Stimulated activated naive CD8-positive, alpha-beta T cell treated with anti-CD3 and anti-CD28 coated beads, Interleukin-15, Interleukin-2, amounts not matched to agents 100 U/mL and 50 U/mL, for 24 hours (primary cell): ENCODE measurements at places on chromosomes 1 and 21.

- DNase-seq, result no peak
Measured at GRCh38 chr1:24514946-24515345, 12.3 kb downstream of the RCAN3 start.

DNA sequence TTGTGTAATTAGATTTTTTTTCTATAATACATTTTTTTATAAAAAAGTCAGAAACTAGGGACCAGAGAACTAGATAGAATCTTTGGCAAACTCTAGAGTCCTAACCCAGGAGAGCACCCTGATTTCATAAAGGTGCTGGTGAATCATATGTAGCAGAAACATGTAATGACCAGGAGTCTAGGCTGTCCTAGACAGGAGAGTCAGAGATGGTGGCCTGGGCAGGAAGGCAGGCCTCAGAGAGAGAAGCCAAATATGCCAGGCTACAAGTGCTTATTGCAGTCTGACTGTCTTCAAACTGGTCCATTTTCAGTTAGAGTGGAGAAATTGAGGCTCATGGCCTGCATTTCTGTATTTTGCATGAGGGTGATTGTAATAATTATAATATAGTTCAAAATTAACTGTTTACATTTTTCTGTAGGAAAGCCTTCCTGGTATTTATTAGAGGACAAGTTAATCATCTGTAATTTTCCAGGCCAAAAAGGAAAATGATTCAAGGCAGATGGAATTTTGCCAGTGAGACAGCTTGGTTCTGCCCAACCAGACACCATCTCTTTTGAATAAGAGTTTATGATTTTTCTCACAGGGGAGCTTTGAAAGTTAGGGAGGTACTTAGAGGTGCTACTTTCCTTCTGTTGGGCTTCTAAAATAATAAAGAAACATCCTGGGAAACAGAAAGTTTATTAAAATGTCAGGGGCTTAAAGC lies 129.8 kb downstream of the S1PR1 start:
- DNase-seq, result no peak

GRCh38 chr21:24023936-24024335 lies 1583.3 kb downstream of the MRPL39 start:
- DNase-seq, result no peak

DNA sequence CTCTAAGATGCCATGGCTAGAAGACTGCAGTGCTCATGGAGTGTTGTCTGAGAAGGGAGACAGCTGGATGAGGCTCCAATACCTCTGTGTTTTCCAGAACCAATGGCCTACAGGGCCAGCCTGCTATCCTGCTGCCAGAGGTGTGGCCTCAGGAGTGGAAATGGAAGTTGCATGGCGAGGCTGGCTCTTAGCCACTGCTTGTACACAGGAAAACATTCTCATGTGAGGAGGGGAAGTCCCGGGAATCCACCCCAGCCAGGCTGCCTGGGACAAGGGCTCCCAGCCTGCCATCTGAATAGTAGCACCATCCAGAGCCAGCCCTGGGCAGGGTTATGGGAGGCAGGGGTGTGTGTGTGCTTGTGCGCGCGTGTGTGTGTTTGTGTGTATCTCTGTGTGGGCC lies 56.5 kb downstream of the SDC3 start:
- DNase-seq, result no peak

DNA sequence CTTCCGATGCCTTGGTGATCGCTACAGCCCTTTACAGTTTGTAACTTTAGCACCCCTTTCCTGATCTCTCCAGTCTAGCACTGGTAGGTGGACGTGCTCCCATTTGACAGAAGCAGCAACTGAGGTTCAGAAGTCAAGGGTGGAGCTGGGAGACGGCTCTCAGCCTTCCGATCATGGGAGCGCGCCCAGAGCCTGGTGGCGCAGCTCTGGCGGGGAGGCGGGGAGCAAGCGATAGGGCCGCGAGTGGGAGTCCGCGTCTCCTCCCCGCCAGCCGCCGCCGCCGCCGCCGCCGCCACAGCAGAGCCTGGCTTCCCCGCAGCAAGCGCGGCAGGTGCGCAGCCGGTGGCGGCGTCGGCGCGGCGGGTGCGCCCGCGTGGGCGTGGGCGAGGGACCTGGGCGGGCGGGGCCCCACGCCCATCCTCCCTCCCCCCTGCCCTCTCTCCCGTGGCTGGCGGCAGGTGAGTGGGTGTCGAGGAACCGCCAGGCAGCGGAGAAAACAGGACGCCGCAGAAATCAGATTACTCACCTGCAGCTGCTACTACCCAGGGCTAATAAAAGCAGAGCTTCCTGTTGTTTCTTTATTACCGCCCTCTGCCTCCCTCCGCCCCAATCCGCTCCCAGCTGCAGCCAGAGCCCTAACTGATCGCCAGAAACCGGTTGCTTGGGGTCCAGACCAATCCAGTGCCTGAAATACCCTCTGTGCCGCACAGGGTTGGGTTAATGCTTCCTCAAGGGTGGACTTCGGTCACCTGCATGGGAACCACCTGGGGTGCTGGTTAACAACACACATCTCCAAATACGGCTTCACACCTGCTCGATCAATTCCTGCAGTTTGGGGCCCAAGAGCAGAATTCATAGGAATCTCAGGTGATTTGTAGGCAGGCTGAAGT lies 60.2 kb upstream of the ID3 start:
- peak; percentile 79 for DNase-seq

DNA sequence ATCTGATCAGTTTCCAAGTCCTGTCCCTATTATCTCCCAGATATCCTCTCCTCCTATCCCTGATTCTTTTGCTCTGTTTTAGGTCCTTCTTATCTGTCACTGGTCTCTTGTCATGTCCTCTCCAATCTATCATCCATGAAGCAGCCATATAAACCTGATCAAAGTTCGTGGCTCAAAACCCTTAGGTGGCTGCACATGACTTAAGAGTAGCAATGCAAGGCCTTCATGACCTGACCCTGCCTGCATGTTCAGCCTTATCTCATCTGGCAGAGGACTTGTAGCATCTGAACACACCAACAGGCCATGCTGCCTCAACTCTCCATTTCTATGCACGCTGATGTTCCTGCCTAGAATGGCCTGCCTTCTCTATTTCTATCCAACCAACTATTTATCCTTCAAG lies 65.2 kb downstream of the NOS1AP start:
- DNase-seq, result no peak

DNA sequence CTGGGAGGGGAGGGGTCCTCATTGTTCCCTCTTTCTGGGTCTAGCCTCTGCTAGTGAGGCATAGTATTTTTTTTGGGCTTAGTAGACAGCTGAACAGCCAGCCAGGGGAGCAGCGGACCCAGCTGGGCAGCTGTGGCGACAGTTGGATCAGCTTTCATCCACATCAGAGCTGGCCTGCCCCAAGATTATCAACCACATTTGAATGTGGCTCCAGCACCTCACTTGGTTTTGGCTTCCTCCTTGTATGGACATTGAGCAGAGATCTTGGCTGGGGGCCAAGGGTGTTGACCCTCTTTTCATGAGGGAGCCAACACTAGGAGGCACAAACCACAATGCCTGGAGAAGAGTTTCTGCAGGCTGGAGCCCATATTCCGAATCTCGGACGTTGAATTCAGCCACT lies 25.0 kb downstream of the WNT4 start:
- DNase-seq, result no peak

GRCh38 chr1:197366996-197367395 lies 98.9 kb downstream of the CRB1 start:
- DNase-seq, result no peak

DNA sequence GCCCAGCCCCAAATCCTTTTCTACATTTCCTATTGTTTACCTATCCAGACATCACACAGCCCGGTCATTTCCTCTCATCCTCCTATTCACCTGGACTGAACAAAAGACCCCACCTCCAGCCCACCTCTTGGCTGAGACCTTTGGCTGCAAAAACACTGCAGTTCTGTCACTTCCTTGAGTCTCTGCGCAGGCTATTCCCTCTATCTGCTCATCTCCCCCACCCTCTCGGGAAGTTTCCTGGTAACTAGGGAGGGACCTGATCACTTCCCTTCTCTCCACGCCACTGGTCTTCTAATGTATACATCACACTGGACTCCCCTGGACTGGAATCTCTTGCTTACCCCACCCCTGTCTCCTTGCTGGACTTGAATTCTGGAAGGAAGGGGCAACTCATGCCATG lies 5.3 kb downstream of the HTR1D start:
- no peak for DNase-seq

DNA sequence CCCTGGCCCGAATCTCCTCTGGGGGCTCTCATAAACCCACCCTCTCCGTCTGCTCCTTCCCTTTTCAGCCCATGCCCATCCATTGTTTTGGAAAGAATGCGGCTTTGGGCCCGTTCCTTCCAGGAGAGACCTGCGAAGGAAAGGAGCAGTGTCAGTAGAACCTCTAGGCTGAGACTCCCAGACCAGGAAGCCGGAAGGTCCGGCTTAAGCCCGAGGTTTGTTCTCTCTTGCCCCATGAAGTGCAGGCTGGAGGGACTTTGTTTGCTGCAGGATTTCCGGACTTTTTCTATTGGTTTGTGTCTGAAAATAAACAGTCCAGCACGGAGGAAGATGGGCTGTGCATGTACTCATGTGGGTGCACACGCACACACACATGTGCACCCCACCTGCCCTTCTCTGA lies 49.8 kb downstream of the ELK4 start:
- DNase-seq, result no peak

DNA sequence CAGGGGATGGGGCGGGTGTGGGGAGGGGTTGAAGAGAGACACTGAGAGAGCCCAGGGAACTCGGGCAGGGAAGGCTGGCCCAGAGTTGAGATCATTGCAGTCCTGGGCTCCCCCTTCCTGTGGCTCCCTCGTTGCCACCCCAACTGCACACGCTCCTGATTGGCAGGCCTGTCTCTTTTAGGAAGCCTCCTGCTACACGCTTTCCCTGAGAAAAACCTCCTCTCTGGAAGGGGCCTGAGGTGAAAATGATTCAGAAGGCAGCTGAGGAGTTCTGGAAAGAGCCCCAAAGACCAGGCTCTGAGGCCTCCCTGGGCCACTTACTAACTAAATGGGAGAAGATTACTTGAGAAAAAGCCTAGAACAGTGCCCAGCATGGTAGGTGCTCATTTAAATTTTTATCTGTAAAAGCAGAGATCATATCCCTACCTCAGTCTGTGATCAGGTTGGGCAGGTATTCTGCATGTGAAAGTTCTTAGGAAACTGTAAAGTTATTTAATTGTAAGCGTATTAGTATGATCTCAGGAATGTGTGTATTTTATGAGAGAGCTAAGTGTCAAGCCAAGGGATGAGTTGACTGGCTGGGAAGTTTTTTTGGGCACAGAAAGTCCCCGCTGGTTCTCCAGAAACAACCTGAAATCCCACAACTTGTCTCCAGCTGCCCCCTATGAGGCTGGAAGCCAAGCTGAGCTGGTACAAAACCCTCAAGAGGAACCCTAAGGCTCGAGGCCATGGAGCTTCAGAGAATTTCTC lies 65.2 kb upstream of the EPS8L3 start:
- DNase-seq, result no peak

DNA sequence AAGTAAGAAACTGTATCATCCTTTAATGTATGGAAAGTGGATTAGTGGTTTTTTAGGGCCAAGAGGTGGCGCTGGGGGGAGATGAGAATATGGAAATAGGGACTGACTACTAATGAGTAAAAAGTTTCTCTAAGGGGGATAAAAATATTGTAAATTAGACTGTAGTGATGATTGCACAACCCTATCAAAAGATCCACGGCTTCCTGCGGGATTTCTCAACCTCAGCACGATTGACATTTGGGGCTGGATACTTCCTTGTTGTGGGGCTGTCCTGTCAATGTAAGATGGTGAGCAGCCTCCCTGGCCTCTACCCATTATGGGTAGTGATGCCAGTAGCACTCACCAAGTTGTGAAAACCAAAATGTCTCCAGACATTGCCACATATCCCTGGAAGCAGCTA lies 36.0 kb upstream of the PRDM2 start:
- DNase-seq, result no peak

- DNase-seq, result no peak
Measured at GRCh38 chr1:55076356-55076755, 37.0 kb downstream of the PCSK9 start.

DNA sequence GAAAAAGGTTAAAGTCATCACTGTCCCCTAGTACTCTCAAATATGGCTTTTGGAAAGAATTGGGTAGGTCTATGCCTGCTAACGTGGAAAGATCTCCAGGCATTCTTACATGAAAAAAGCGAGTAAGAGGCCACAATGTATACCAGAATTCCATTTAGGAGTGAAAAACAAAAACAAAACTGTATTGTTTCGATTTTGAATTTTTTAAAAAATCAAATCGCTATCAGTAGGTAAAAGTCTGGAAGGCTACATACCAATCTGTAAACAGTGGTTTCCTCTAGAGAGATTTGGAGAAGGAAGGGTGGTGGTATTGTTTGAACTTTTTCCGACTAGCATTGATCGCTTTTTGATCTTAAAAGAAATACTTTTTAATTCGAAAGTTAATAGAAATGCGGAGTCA lies 55.9 kb downstream of the RRAGC start:
- DNase-seq, result no peak

- no peak for DNase-seq
Measured at GRCh38 chr1:153503766-153504165, 32.0 kb downstream of the S100A6 start.

- no peak for DNase-seq
Measured at GRCh38 chr1:101178688-101179491, 57.9 kb upstream of the S1PR1 start.
